ENCODE measurements at places on chromosomes 5 and 9.

- no peak for DNase-seq
Measured at GRCh38 chr9:76176171-76176570, 218.1 kb downstream of the RFK start.

- DNase-seq: no peak
Measured at GRCh38 chr5:78907255-78907891, 77.7 kb downstream of the ARSB start.

GRCh38 chr5:73952872-73953271 is 326.9 kb downstream of the ARHGEF28 start:
- no peak for DNase-seq

GRCh38 chr9:116471093-116471906 is 215.8 kb upstream of the TRIM32 start:
- DNase-seq: no peak

DNA sequence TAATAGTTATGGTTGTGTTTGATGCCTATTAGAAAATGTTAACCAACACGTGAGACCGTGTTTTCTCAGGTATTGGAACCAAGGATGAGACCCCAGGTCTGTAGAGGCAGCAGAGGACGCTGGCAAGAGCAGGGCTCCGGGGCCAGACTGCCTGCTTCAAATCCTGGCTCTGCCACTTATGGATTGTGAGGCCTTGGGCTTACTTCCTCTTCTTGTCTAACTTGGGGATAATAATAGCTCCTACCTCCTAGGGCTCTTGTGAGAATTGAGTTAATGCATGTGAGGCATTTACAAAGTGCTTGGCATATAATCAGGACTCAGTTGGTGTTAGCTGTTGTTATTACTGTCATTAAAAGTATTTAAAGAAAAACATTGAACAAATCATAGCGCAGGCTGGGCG is 85.5 kb upstream of the PITX1 start:
- DNase-seq: no peak

DNA sequence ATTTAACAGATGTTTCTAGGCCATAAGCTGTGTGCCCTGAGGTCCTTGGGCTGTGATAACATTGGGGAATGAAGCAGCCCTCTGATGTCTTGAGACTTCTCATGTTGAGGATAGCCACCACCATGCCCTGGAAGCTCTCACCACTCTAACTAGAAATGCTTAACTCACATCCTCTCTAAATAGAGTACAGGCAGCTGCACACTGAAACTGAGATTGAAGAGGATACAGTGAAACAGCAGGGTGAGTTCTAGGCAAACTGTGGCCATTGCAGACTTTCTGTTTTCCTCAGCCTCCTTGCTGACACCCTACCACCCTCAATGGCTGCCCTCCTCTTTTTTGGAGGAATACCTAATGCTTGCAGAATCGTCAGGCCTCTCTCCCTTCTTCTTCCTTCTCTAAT is 22.4 kb downstream of the UTP15 start:
- DNase-seq: no peak

All from CD4-positive, alpha-beta T cell treated with Interleukin-10 for 1 hour (primary cell).